Fibroblast of skin of scalp (primary cell): ENCODE measurements at places on chromosomes 3 and 15.
A peak's percentile ranks its signal among the peaks of the same experiment; 100 is the strongest.

GRCh38 chr3:151328298-151328995, 902 bp downstream of the P2RY13 start:
- DNase-seq, result no peak

DNA sequence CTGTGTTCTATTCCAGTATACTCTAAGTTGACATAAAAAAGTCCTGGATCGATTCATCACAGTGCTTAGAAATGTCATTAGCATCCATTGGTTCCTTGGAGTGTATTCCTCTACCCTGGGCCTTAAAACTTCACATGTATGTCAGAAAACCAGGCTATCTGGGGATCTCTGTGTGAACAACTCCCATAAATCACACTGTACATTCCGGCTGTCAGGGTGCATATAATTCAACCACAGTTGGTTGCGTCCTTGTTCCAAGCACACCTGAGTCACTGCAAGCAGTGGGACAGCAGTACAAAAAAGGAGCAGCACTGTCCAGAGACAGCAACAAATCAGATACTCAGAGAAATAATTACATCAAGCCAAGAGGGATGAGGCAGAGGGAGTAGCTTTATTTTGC, 52.4 kb downstream of the PDZRN3 start:
- DNase-seq, result peak; percentile 28

DNA sequence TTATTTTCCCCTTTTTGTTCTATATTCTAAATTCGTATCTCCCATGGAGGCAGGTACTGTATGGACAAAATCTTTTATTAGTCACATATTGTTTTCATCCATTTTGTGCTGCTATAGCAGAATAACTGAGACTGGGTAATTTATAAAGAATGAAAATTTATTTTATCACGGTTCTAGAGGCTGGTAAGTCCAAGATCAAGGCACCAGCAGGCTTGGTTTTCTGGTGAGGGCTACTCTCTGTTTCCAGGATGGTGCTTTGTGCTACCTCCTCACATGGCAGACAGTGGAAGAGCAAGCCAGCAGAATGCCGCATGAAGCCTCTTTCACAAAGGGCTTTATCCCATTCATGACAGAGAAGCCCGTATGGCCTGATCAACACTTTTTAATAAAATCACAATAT, 421.9 kb upstream of the TPRG1 start:
- no peak for DNase-seq

- DNase-seq, result peak; percentile 54
Observed at GRCh38 chr15:42891569-42891968, 29.0 kb downstream of the TTBK2 start.

GRCh38 chr15:87228460-87228859, 1028.1 kb downstream of the NTRK3 start:
- no peak for DNase-seq

GRCh38 chr3:23203708-23204330, 692 bp downstream of the UBE2E2 start:
- no peak for DNase-seq

- DNase-seq, result no peak
Observed at GRCh38 chr3:157157836-157158235, 2.1 kb downstream of the CCNL1 start.

GRCh38 chr3:170322566-170323269, 34.8 kb upstream of the SKIL start:
- DNase-seq, result peak; percentile 11
